ENCODE measurements at places on chromosomes 12 and 14. TPM values are rescaled to one million over a fixed set of nuclear protein-coding genes. Genes with fewer than 3 reads are reported as not detected.

DNA sequence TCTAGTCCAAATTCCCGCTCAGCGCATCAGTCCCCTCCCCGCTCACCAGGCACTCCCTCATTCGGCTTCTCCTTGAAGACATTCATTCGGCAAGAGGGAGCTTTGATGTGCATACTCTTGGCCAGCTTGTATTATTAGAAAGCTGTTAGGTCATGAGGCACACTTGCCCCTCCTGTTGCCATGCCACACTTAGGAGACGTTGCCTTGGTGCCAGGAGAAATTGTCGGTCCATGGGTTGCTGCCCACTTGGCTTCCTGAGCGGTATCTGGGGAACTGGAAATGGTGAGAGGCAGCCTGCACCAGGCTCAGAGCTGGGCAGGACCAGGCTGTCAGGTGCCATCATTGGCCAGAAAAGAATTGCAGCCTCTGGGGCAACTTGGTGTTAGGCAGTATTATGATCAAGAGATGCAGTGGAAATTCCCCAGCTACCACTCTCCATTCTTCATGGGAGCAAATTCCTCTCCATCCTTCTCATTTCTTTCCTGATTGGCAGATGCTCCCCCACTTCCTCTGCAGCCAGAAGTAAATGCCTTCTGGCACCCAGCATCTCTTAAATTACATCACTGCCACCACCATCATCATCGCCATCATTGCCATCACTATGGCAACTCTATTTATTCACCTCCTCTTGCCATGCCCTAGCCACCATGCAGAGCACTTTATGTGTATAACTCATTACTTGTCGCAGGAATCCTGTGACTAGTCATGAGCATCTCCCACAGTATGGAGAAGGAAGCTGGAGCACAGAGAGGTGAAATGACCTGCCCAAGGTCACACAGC is 12.4 kb downstream of the CABP1 start:
- no peak for DNase-seq

DNA sequence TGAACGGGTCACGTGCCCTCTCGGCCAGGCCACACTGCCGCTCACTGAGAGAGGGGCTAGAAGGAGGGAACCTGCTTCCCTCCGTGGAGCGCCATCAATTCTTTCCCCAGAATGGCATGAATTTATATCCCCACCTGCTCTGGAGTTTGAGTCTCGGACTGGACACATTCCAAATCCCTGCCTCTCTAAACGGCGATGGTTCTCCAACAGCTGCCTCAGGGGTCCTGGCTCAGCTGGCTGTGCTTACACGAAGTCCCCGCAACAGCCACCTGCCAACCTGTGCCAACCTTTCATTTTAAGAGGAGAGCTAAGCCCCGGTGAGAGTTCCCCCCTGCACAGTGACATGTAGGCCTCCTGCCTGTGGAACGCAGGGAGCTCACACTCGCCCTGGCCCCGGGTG is 73.2 kb downstream of the RIMBP2 start:
- no peak for DNase-seq

Gene PRKD1
- polyA plus RNA-seq = 22.8 TPM

- no peak for DNase-seq
Observed at GRCh38 chr12:123934016-123934620, 38.5 kb downstream of the CCDC92 start.

GRCh38 chr12:109382031-109382430 is 34.3 kb downstream of the MYO1H start:
- no peak for DNase-seq

GRCh38 chr14:62983821-62984220 is 61.4 kb downstream of the KCNH5 start:
- no peak for DNase-seq

DNA sequence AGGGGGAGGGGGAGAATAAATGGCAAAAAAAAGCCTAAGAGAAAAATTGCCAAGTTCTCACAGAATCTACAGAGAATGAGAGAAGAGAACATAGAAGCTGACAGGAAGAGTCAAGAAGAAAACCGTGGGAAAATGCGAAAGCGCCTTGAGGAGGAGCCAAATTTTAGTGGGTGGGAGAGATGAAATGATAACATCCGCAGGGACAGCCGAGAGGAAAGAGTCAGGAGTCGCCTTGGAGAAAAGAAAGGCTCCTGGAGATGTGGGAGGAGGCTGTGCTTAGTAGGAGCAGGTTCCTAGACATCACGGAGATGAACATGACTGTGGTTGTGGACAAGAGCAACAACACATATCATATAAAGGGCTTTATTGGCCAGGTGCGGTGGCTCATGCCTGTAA is 49.4 kb downstream of the PHLDA1 start:
- no peak for DNase-seq

Gene AMN
- 1.5 TPM for polyA plus RNA-seq

DNA sequence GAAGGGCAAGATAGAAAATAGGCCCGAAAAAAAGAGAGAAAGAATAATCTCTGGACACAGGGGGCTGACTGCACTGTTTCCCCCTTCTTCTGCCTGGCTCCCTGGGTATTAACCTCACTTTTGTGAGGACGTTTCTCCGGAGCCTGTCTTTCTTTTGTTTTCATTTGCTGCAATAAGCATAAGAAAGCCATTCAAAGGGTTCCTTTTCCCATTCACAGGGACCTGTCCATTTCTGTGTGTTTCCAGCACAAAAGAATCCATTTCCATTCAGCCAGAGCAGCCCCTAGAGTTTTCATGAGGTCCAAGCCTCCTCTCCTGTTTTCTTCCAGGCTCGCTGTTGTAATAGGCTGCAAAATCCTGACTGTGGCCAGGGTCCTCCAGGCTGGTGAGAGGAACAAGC is 16.8 kb downstream of the PLXNC1 start:
- no peak for DNase-seq

- no peak for DNase-seq
Observed at GRCh38 chr12:6073426-6073825, 51.0 kb downstream of the VWF start.

GRCh38 chr12:21962236-21962635 is 21.0 kb upstream of the ABCC9 start:
- no peak for DNase-seq

- no peak for DNase-seq
Observed at GRCh38 chr14:34018125-34018524, 67.3 kb upstream of the EGLN3 start.

DNA sequence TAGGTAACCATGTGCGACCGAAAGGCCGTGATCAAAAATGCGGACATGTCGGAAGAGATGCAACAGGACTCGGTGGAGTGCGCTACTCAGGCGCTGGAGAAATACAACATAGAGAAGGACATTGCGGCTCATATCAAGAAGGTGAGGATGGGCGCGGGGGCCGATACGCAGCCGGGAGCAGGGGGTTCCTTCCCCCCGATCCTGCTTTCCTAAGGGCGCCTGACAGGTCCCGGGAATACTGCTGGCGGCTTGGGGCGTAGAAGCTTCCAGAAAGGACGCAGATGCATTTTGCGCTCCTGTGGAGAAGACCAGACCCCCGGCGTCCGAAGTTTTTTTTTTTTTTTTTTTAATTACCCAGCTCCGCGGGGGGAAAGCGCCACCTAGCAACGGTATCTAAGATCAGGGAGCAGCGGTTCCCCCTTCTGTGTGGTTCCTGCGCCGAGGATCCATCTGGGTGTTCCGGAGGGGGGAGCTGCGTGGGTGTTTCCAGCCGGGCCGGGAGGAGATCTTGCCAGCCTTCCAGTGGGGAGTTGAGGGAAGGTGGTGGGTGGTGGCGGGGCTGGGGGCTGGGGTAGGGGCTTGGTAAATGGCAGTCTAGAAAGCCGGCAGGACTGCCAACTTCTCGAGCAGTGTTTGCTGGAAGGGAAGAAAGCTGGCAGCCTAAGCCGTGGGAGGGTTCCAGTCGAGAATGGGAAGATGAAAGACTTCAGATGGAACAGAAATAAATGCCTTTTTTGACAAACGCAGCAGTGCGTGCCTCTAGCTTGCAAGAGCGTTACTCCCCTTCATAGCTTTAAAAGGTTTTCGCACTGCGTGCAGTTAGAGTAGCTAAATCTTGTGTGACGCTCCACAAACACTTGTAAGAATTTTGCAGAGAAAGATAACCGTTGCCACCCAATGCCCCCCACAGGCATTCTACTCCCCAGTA is 764 bp downstream of the DYNLL1 start:
- peak; percentile 45 for DNase-seq

DNA sequence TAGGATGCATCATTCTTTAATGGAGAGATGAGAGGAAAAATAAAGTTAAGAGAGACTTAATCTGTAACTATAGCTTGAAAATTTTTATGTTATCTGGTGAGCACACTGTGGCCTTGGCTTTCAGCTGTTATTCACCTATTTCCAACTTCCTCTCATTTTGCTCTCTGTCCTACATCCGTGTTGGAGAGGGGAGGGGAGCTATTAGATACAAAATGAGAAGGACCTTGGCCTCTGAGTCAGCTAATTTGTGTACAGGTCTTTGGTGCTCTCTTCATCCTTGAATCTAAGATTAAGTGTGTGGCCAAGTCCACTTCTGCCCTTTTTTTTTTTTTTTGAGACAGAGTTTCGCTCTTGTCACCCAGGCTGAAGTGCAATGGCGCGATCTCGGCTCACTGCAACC is 887 bp upstream of the APOBEC1 start:
- no peak for DNase-seq

Gene SMIM41
- 3.4 TPM for polyA plus RNA-seq

GRCh38 chr12:12180575-12180974 is 86.3 kb downstream of the LRP6 start:
- no peak for DNase-seq

Gene IPO8
- 34.5 TPM for polyA plus RNA-seq

GRCh38 chr14:74547331-74547927 is 53.9 kb downstream of the ISCA2 start:
- DNase-seq = no peak

- no peak for DNase-seq
Observed at GRCh38 chr14:93183596-93184317, 940 bp downstream of the MOAP1 start.

DNA sequence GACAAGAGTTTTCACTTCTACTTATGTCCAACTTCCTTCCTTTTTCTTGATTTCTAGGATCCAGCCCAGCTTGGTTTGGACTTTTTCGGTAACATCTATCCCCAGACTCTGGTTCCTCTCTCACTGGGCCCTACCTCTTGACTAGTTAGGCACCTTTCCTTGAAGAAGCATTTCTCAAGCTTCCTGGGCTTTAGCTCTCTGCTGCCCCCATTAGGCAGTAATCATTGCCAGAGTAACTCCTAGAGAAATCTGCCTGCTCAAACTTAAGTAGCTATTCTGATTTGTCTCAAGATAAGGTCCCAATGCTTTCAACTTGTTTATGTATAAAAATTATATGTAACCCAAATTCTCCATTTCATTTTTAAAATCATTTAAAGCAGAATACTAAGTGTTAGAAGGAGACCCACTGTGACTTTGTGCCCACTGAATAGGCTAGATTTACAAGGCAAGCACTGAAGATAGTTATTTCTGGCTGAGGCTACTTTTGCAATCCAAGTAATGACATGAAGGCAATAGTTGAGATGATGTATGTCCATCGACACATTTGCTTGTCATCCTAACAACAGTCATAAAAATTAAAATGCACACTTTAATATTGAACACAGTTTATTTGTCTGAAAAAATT is 275.0 kb upstream of the G2E3 start:
- DNase-seq = no peak

DNA sequence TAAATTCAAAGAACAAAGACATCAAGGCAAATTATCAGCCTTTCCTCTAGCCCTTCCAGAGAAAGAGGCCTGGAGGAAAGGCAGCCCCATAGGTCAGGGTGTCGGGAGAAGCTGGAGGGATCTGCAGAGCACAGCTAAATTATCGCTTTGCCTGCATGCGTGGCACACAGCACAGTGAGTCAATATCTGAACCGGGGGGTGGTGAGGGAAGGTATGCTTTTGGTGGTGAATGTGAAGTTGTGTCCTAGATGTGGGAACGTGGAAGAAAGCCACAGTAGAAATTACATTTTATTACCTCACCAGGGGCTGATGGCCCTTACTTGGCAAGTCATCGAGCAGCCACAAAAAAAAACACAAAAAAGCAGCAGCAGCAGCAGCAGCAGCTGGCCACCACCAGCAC is 243.2 kb downstream of the EGLN3 start:
- DNase-seq = no peak

GRCh38 chr12:131053567-131053966 is 99.9 kb downstream of the ADGRD1 start:
- no peak for DNase-seq

- DNase-seq = no peak
Observed at GRCh38 chr12:123897221-123897620, 75.4 kb downstream of the CCDC92 start.

- no peak for DNase-seq
Observed at GRCh38 chr12:122133192-122133950, 40.6 kb downstream of the IL31 start.

DNA sequence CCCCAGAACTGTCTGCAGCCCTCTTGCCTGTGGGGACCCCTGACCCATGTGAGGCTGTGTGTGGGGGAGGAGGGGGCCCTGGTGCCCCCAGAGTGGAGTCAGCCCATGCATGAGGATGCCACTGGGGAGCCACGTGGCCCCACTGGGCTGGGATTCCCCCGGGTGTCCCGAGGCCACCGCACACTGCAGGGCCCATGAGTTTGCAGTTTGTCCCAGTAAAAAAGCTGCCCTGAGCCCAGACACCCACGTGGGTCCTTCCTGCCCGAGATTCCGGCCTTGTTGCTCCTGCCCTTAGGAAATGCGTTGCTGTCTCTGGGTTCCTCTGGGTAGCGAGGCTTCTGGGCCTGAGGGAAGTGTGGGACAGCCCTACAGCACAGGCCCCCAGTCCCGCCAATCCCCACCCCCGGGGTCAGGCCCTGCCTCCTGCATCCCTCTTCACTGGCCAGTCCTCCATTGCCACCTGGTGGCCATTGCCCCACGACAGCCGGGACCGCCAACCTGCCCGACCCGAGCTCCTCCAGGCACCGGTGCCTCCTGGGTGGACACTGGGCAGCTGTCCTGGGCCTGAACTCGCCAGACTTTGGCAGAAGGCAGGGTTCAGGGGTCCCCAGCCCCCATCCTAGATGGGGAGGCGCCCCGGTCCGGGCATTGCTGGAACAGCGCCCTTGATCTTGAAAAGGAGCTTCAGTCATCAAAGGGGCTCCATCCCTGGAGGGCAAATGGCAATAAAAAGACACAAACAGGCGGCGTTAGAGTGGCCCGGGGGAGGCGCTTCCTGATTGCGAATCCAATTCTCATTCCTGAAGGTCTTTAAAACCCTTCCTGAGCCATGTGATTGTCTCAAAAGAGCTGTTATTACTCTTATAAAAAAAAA is 15.6 kb upstream of the C14orf180 start:
- DNase-seq = no peak

DNA sequence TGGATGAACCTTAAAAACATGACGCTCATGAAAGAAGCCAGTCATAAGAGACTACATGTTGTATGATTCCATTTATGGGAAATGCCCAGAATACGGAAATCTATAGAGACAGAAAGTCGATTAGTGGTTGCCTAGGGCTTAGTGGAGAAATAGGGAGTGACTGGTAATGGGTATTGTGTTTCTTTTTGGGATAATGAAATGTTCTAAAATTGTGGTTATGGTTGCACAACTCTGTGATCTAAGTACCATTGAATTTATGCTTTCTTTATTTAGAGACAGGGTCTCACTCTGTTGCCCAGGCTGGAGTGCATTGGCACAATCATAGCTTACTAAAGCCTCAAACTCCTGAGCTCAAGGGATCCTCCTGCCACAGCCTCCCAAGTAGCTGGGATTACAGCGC is 8.0 kb downstream of the RBMS2 start:
- no peak for DNase-seq
